ENCODE measurements at places on chromosomes 16 and 17.

DNA sequence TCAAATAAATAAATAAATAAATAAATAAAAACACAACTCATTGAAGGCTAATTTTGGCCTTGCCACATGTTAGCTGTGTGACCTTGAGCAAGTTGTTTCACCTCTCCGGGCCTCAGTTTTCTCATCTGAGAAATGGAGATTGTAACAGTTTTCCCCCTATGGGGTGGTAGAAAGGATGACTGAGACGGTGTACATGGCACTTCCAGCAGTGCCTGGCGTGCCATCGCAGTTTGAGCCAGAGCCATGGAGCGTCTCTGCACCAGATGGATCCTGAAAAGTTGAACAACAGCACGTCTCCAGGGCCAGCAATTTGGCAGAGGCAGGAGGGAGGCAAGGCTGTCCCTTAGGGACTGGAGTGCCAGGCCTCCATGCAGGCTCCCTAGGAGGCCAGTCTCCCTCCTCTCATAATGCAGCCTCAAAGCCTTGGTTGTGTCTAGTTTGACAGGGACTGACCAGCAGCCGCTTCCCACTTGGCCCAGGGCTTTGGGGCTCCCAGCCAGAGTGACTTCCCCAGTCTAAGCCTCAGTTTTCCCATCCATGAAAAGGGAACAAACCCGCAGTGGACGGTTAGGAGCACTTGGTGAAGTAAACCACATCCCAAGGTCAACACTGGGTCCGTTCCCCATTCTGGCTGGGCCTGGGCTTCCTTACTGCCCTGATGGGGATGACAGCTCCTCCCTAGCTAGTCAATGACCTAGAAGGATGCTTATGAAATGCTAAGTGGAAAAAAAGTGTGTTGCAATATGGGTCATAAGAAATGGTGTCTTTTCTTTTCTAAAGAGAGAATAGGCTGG is 19.3 kb downstream of the SOCS1 start:
- DNase-seq, result no peak

- no peak for DNase-seq
Measured at GRCh38 chr17:47640076-47640475, 9.6 kb upstream of the KPNB1 start.

GRCh38 chr16:7088711-7089110 is 243.9 kb upstream of the RBFOX1 start:
- no peak for DNase-seq

DNA sequence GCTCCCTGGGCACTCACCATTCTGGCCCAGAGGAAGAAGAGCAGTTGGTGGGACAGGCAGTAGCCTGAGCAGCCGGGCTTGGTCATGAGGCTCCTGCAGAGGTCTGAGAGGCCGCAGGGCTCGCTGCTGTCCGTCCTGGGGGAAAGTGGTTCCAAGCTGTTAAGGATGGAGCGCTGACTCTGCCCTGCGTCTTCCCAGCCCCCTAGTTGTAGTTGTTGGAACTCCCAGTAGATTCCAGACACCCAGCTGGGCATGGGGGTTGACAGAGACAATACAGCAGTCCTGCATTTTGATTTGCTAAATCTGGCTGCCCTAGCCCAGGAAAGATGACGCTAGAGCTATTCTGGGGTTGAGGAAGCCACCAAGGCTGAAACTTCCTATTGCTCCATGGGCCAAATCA is 7.3 kb downstream of the C16orf89 start:
- no peak for DNase-seq

- DNase-seq, result no peak
Measured at GRCh38 chr17:61720016-61720795, 129.2 kb upstream of the NACA2 start.
